ENCODE measurements at places on chromosomes 1 and 21.

DNA sequence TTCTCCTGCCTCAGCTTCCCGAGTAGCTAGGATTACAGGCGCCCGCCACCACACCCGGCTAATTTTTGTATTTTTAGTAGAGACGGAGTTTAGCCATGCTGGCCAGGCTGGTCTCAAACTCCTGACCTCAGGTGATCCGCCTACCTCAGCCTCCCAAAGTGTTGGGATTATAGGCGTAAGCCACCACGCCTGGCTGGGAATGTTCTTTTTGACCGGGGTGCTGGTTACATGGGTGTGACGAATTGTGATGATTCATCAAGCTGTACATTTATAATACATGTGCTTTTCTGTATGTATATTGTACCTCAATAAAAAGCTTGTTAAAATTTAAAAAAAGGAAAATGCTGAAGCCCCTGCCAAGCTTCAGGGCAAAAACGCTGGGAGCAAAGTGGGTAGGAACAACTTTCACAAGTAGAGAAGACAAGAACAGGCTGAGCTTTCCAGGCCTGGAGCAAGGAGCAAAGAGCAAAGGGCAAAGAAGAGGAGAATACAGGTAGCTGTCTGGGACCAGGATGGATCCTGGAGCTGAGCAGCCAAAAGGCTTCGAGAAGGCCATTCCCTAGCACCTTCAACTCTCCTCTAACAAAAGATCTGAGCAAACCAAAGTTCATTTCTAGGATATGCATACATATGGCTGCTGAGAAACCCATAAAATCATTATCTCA lies 20.5 kb upstream of the YRDC start:
- H3K4me3 ChIP-seq = no peak overlapping the region
- H3K27me3 ChIP-seq = no peaks in the 10 kb centered on the region
- H3K27ac ChIP-seq = no peak overlapping the region
- peaks cover 27% of the 10 kb centered on the region for H3K36me3 ChIP-seq
- H3K4me1 ChIP-seq = no peaks in the 10 kb centered on the region

DNA sequence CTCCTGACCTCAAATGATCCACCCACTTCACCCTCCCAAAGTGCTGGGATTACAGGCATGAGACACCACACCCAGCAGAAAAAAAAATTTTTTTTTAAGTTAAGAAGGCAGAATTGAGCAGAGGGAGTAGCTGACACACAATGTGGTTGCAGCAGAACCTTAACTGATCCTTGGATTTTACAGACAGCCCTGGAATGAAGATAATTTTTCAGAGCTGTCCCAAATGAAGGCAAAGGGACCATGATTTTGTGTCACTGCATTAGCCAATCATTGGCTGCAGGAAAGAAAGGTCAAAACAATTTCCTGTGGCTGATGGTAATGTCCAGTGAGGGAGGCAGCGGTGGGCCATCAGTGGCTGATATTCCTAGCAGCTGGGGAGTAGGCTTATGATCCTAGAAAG lies 19.3 kb upstream of the AQP10 start:
- H3K4me1 ChIP-seq = peaks cover 2% of the 10 kb centered on the region
- no peak overlapping the region for H3K27ac ChIP-seq
- no peaks in the 10 kb centered on the region for H3K36me3 ChIP-seq
- no peak overlapping the region for H3K4me3 ChIP-seq

DNA sequence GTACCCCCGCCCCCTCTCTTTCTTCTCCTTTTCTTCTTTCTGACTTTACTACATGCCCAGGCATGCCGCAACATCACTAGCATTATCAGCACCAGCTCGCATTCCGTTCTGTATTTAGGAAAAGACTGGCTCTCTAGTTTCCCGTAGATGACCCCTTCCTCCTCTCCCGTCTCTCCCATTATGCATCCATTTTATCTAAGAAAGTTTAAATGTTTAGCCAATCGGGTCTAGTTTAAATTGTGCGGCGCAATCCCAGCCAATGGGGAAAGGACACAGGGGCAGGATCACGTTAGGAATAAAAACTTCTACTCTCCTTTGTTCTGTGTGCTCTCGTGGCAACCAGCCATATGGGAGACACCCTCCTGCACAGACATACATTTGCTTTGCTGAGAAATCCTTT lies 2.3 kb upstream of the KRTAP10-7 start:
- no peak overlapping the region for H3K4me3 ChIP-seq
- no peak for DNase-seq
- no peak overlapping the region for H3K27ac ChIP-seq
- peaks cover 66% of the 10 kb centered on the region for H3K27me3 ChIP-seq
- H3K36me3 ChIP-seq = peaks cover 3% of the 10 kb centered on the region

DNA sequence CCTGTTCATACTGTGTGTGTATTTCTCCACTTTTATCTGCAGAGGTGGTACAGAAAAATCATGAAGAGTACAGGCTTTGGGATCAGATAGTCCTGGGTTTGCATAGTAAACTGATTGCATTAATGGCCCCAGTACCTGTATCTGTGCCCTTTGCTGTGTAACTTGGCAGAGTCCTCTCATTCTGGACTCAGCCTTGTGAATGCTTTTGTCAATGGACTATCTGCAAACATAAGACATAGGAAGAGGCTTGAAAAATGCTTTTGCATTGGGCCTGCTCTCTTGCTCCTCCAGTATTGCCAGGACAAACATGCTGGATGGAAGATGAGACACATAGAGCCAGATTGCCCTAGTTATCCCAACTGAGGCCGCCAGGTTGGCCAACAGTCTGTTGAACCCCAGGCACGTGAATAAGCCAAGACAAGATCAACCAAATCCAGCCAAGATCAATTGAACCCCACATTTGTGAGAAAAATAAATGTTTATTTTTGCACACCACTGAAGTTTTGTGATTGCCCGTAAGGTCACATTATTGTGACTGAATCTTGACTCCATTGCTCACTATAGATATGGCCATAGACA lies 37.2 kb downstream of the ADCY10 start:
- peaks cover 2% of the 10 kb centered on the region for H3K4me1 ChIP-seq
- no peaks in the 10 kb centered on the region for H3K36me3 ChIP-seq
- no peak for DNase-seq
- no peak overlapping the region for H3K4me3 ChIP-seq
- no peak overlapping the region for H3K27ac ChIP-seq
- H3K27me3 ChIP-seq = no peaks in the 10 kb centered on the region

DNA sequence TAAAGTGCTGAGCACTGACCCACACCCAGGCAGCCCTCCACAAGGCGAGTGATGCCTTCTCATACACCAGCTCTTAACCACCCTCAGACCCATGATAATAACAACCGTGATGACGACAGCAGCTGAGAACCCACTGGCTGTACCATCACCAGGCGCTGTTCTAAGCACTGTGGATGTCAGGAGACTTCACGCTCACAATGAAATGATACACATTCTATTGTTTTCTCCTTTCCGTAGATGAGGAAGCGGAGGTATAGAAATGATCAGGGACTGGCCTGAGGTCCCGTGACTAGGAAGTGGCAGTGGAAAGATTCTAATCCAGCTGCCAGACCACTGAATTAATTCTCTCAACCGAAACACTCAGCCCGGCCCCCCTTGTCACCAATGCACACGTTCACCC lies 32.6 kb downstream of the SDC3 start:
- H3K27me3 ChIP-seq = no peaks in the 10 kb centered on the region
- H3K27ac ChIP-seq = no peak overlapping the region
- H3K4me3 ChIP-seq = no peak overlapping the region

- no peak for DNase-seq
- no peak overlapping the region for H3K27ac ChIP-seq
- peaks cover 2% of the 10 kb centered on the region for H3K27me3 ChIP-seq
- no peaks in the 10 kb centered on the region for H3K36me3 ChIP-seq
Observed at GRCh38 chr1:67142931-67143330, 8.2 kb upstream of the C1orf141 start.

DNA sequence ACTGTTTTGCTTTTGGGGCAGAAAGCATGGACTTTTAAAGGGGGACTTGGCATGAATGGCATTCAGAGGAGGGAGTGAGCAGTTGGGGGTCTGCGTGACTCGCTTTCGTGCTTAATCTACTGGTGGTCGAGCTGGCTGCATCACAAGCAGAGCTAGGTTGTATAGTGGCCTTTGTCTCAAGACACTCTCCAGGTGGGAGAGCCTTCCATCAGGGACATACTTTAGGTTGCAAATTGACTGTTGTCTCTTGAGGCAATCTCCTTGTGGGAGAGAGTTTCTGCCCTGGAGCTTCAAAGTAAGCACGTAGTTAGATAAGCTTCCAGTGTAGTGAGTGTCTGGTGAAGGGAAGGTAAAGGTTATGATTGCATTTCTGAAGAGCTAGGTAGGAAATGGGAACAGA lies 93.9 kb downstream of the C1orf21 start:
- H3K27me3 ChIP-seq = no peaks in the 10 kb centered on the region
- peaks cover 6% of the 10 kb centered on the region for H3K36me3 ChIP-seq
- no peak for DNase-seq
- H3K4me1 ChIP-seq = peaks cover 8% of the 10 kb centered on the region
- no peak overlapping the region for H3K27ac ChIP-seq
- no peak overlapping the region for H3K4me3 ChIP-seq

DNA sequence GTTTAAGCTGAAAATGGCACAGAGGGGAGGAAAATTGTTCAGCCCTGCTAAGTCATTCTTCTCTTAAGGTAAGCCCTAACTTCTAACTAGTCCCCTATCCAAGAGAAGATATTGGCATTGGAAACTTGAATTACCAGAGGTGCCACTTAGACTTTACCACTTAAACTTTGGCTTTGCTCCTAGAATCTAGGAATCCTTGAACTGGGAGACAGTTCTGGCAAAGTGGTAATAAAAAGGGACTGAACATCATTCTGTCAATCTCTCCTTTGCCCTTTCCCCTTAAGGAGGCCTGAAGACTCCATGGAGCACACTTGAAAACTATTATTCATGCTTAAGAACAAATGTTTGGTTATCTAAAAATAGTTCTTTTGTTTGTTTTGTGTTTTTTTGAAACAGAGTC lies 8.4 kb downstream of the ATP1A4 start:
- peaks cover 1% of the 10 kb centered on the region for H3K27me3 ChIP-seq
- no peak overlapping the region for H3K27ac ChIP-seq
- DNase-seq = no peak
- no peaks in the 10 kb centered on the region for H3K4me1 ChIP-seq

DNA sequence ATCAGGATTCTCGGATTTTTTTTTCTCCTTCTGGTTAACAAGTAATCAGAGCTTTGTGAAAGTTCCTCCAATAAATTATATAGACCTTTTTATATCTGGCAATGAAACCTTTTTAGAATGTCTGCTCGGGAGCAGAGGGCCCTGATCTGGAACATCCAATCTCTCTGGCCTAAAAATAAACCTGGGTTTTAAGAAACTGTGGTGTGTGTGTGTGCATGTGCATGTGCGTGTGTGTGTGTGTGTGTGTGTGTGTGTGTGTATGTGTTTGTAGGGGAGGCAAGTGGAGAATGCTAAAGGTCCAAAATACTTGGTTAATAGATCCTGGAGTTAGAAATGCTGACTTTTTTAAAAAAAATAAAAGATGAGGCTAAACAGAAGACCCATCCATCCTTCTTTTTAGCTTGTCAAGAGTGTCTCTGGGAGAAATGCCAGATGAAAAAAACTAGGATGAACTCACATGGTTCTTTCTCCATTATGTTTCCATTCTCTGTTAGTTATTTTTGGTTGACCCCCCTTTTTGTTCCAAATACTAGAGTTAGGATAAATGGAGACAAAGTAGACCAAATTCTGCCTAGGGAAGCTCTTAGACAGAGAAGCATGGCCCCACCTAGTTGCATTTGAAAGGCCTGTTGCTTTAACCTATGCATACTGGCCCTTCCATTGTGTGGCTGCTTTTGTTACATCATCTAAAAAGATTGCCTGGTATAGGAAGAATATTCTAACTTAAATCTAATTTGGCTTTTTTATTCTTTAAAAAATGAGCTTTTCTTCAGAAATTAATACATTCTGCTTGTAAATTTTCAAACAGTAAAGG lies 175.9 kb downstream of the PAPPA2 start:
- no peaks in the 10 kb centered on the region for H3K4me1 ChIP-seq
- DNase-seq = no peak
- H3K4me3 ChIP-seq = no peak overlapping the region
- no peak overlapping the region for H3K27ac ChIP-seq
- H3K27me3 ChIP-seq = no peaks in the 10 kb centered on the region

- H3K4me3 ChIP-seq = no peak overlapping the region
- no peak overlapping the region for H3K27ac ChIP-seq
- H3K36me3 ChIP-seq = peaks cover 10% of the 10 kb centered on the region
- H3K27me3 ChIP-seq = no peaks in the 10 kb centered on the region
- no peak for DNase-seq
Observed at GRCh38 chr1:20836230-20836629, 49.1 kb upstream of the HP1BP3 start.

DNA sequence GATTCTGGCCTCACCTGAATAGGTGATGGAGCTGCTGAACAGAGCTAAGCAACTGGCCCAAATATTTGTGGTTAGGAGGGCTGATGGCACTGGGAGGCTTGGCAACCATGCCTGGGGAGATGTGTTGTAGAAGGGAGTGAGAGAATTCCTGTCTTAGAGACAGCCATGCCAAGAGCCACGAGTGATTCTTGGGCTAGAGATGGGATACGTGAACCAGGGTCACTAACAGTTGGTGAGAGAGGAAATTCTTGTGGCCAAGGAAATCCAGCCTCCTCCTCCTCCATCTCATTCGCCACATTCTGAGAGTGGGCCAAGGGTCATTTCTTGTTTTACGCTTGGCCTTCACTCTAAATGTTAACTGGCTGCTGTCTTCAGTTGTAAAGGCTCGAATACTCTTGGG lies 46.3 kb downstream of the NGF start:
- peaks cover 53% of the 10 kb centered on the region for H3K36me3 ChIP-seq
- H3K27me3 ChIP-seq = no peaks in the 10 kb centered on the region
- H3K4me1 ChIP-seq = peaks cover 48% of the 10 kb centered on the region
- no peak overlapping the region for H3K4me3 ChIP-seq
- no peak for DNase-seq

GRCh38 chr1:147496571-147497210 lies 44.6 kb upstream of the BCL9 start:
- H3K4me3 ChIP-seq = no peak overlapping the region
- H3K4me1 ChIP-seq = peaks cover 6% of the 10 kb centered on the region
- DNase-seq = no peak
- H3K36me3 ChIP-seq = no peaks in the 10 kb centered on the region
- H3K27ac ChIP-seq = no peak overlapping the region

DNA sequence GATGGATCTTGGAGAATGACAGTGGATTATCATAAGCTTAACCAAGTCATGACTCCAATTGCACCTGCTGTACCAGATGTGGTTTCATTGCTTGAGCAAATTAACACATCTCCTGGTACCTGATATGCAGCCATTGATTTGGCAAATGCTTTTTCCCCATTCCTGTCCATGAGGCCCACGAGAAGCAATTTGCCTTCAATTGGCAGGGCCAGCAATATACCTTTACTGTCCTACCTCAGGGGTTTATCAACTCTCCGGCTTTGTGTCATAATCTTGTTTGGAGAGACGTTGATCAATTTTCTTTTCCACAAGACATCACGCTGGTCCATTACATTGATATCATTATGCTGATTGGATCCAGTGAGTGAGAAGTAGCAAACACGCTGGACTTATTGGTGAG lies 20.1 kb downstream of the ZNF691 start:
- H3K4me3 ChIP-seq = no peak overlapping the region
- no peaks in the 10 kb centered on the region for H3K36me3 ChIP-seq
- H3K27ac ChIP-seq = no peak overlapping the region
- DNase-seq = no peak

- no peak overlapping the region for H3K4me3 ChIP-seq
- peaks cover 25% of the 10 kb centered on the region for H3K4me1 ChIP-seq
- DNase-seq = no peak
- H3K36me3 ChIP-seq = no peaks in the 10 kb centered on the region
- no peak overlapping the region for H3K27ac ChIP-seq
Observed at GRCh38 chr1:200238311-200238710, 171.5 kb downstream of the ZNF281 start.

- no peaks in the 10 kb centered on the region for H3K27me3 ChIP-seq
- H3K4me1 ChIP-seq = peaks cover 39% of the 10 kb centered on the region
- H3K27ac ChIP-seq = no peak overlapping the region
- no peaks in the 10 kb centered on the region for H3K36me3 ChIP-seq
- no peak for DNase-seq
Observed at GRCh38 chr1:185049670-185050069, 4.3 kb downstream of the RNF2 start.
